ENCODE measurements at places on chromosomes 12 and 14.

DNA sequence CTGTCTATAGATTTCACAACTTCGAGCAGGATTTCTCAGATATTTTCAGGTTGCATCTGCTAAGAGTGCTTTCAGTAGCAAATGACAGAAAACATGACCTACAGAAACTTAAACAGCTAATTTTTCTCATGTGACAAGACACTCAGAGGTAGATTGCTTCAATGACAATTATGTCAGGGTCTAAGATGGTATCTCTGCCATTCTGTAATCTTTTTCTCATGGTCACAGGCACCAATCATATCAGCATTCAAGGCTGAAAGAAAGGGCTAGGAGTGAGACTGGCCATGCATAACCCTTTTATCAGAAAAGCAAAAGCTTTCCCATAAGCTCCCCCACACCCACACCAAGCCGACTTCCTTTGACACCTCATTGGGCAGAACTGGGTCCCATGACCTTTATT, 450.5 kb upstream of the FAR2 start:
- no peak for DNase-seq

GRCh38 chr14:93121030-93121834, 5.5 kb upstream of the ITPK1 start:
- DNase-seq: no peak

- no peak for DNase-seq
These were observed 83.2 kb upstream of the PWP1 start for GRCh38 chr12:107602446-107602845.

DNA sequence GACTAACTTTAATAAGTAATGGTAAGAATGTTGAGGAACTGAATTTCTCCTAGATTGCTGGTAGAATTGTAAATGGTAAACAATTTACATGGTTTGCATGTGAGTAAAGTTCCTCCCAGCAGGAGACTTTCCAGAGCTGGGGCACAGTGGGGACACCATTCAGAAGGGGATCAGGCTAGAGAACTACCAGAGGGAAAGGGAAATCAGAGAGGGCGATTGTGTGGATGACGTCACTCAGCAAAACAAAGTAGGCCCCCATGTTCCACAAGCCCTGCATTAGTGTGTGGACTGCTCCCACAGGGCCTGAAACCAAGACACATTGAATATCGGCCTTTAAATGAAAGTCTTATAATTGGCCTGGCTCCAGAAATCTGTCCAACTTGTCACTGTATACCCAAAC, 9.5 kb downstream of the RNASE11 start:
- no peak for DNase-seq

DNA sequence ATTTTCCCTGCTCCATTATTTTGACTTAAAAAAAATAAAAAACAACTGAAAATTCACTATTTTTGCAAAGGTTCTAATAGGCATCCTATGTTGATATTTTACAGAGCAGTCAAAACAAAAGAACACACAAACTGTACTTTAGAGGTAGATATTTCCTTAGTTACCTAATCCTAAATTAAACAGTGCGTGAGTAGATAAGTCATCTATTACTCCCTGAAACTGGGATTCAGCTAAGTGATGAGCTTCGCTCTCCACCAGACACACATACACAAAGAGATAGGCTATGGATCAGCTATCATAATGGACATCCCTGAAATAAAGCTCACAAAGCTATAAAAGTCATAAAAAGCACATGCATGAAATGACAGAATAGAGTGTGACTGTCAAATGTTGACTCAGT, 398.7 kb downstream of the SOX5 start:
- DNase-seq: no peak

GRCh38 chr12:105947906-105948305, 190.8 kb downstream of the NUAK1 start:
- no peak for DNase-seq

DNA sequence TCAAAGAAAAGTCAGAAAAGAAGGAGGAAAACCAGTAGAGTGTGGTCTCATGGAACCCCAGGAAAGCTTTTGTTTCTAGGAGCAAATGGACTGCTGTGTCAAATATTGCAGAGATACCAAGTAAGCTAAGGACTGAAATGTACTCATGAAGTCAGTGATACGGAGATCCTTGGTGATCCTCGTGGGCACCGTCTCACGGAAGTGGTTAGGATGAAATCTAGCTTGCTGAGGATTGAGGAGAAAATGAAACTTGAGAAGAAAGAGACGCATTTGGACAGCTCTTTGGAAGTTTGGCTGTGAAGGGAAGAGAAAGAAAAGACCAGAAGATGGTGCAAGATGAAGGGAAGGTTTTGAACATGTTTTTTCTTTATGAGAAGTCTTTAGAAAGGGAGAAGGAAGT, 104.0 kb upstream of the CCND2 start:
- no peak for DNase-seq

GRCh38 chr12:47973870-47974269, 10.5 kb downstream of the TMEM106C start:
- no peak for DNase-seq

GRCh38 chr14:36975834-36976233, 196.6 kb downstream of the SLC25A21 start:
- no peak for DNase-seq

GRCh38 chr12:46675736-46676135, 150.1 kb downstream of the SLC38A4 start:
- DNase-seq: no peak

- no peak for DNase-seq
These were observed 318.1 kb downstream of the AEBP2 start for GRCh38 chr12:19757317-19757877.

DNA sequence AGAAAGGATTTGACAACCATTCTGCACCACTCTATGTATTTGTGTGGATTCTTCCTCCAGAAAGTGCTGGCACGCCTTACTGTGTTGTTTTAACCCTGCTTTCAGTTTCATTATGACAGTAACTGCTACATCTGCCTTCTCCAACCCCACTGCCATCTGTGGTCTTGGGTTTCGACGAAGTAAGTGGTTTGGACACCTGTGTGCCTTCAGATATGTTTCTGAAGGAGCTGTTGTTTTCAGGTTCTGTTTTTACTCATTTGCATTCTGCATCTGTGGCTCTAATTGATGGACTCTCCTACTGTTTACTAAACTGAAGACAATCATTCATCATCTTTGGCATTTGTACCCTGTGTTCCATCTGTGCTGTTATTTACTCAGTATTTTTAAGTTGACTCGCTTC, 4.1 kb downstream of the TSHR start:
- no peak for DNase-seq

DNA sequence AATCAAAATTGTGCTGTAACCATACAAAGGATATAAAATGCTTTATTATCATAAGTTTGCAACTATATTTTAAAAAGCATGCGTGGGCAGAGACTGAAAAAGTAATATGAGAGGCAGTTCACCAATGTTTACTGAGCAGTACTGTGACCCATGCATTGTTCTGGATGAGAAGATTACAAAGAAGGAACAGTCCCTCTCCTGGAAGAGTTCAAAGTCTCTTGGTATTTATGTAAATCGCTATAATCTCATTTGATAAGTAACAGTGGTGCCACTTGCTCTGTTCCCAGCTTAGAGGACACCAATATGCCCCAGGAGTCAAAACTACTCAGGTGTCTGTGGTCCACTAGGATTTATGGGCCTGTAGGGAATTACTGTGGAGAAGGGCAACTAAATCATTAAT, 2.1 kb upstream of the CMAS start:
- no peak for DNase-seq

- no peak for DNase-seq
These were observed 8.3 kb downstream of the DBX2 start for GRCh38 chr12:45042599-45042998.

- DNase-seq: no peak
These were observed 101.8 kb upstream of the DNM1L start for GRCh38 chr12:32577328-32577727.

DNA sequence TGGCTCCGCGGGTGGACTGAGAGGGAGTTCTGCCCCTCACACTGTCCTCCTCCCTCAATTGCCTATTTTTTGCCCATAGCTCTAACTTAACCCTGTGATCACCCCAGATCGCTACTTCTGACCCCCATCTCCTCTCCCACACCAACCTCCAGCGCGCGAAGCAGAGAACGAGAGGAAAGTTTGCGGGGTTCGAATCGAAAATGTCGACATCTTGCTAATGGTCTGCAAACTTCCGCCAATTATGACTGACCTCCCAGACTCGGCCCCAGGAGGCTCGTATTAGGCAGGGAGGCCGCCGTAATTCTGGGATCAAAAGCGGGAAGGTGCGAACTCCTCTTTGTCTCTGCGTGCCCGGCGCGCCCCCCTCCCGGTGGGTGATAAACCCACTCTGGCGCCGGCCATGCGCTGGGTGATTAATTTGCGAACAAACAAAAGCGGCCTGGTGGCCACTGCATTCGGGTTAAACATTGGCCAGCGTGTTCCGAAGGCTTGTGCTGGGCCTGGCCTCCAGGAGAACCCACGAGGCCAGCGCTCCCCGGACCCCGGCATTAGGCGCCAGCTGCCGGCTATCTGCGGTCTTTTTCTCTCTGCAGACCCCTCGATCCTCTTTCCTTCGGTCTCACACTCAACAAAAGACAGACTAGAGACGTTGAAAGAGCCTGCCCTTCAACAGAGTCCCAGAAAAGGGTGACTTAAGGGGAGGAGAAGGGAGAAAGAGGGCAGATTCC, 3.0 kb upstream of the TBX3 start:
- no peak for DNase-seq

DNA sequence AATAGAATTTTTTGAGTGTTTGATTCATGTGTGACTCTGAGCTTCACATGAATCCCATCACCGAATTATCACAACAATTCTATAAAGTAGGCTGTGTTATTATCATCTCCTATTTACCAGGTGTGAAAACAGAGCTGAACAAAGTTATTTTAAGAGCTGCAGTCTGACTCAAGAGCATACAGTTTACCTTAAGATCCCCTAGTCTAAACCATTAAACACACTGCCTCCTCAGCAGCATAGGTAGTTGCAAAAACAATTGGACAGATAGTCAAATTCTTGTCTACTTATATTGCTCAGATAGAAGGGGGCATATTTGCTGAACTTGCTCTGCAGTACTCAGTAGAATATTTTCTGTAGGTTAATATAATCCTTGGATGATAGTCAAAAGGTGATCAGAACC, 219.8 kb upstream of the ATP2B1 start:
- no peak for DNase-seq

DNA sequence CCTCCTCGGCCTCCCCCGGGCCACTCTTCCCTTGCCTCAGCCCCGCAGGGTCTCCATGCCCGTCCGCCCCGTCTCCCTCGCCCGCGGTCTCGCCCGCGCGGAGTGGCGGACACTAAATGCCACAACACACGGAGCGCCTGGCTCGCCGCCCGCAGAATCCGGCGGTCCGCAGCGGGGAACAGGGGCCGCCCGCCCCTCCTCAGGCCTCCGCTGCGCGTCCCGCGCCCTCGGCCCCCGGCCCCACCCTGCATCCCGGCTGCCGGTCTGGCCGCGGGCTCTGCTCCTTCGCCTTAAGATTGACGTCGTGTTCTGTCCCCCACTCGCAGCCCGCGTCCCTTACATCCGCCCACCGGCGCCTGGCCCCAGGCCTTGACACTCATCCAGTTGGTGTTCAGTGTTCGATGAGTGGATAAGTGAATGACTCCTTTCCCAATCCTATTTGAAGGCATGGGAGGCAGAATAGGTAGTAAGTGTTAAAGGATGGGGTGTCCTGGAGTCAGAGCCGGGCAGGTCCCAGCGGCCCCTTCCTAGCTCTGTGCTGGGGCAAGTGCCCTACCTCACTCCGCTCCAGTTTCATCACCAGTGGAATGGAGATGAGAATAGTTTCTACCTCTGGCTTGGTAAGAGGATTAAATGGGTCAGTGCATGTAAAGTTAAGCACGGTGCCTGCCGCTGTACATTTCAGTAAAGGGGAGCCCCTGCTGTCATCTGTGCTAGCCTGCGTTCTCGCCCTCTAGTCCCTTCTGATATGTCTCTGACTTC, 622 bp downstream of the TECPR2 start:
- no peak for DNase-seq

DNA sequence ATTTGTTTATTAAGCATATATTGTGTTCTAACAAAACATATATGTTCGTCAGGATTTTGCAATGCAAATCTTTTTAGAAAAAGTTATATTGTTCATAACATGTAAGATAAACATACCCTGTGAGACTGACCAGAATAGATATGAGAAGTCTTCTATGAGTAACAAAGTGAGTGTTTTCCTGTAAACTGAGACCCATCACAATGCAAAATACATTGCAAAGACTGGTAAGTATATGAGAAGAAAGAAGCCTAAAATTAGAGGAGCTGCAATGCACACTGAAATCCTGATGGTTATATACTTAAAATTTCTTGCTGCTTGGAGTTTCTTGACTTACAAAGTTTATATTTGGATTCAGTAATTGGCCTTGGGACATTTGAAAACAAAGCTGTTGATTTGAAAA, 6.0 kb downstream of the HMGA2 start:
- no peak for DNase-seq

GRCh38 chr14:52002542-52002941, 13.2 kb downstream of the RTRAF start:
- no peak for DNase-seq

GRCh38 chr14:24774187-24774915, 140.4 kb upstream of the GZMB start:
- DNase-seq: no peak

GRCh38 chr12:84073401-84073800, 839.2 kb downstream of the SLC6A15 start:
- DNase-seq: no peak

- DNase-seq: no peak
These were observed 126.5 kb downstream of the TMEM30B start for GRCh38 chr14:61154641-61155040.

DNA sequence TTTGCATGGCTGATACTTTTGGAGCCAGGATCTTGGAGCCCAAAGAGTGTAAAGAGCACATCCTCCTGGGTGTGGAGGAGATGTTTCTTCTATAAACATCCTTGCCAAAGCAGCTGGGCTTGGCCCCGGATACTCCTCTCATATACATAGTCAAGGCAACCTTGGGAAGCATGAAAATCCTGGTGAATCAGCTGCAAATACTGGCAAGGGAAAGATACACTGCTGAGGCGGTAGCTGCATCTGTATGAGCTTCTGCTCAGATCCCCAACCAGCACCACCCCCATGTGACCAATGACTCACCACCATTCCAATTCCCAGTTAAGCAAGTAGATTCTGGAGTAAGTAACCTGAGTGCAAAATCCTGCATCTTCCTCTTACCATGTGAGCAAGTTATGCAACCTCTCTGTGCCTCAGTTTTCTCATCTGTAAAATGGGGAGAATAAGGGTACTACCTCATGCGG, 567.4 kb downstream of the MED13L start:
- DNase-seq: no peak

DNA sequence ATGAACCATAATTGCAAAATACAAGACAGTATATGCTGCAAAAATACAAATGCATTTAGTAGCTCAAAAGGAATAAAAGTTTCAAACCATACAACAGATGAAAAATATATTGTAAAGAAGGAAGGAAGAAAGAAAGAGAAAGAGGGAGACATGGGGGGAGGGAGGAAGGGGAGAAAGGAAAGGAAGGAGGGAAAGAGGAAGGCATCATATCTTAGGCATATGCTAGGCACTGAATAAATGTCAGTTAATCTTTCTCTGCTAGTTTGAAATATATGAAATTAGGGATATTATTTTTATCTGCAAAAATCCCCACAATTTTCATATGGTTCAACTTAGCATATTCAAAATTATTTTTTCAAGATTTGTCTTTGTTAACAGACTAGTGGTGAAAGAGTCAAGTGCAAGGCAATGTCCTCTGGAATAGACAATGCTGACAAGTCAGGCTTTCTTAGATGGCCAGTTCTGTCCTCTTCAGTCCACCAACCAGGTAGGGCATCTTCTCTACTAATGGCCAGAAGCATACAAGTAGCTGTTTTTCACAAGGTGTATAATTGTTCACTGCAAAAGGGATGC, 506.4 kb downstream of the PRKD1 start:
- no peak for DNase-seq

- no peak for DNase-seq
These were observed 87.2 kb downstream of the SCN8A start for GRCh38 chr12:51678086-51678724.

Measured in effector memory CD4-positive, alpha-beta T cell (primary cell).